Caki2 (cell line): ENCODE measurements at places on chromosomes 6 and 20. TPM values are rescaled to one million over a fixed set of nuclear protein-coding genes. Genes with fewer than 3 reads are reported as not detected.

The KHDRBS2 gene
- not detected in 2 replicates for total RNA-seq

GRCh38 chr20:57260934-57261333 is 5.5 kb downstream of the BMP7 start:
- DNase-seq = no peak

The HLA-DPA1 gene
- not detected in 2 replicates for total RNA-seq

GRCh38 chr20:21516861-21517565 is 3.1 kb upstream of the NKX2-2 start:
- DNase-seq = no peak

DNA sequence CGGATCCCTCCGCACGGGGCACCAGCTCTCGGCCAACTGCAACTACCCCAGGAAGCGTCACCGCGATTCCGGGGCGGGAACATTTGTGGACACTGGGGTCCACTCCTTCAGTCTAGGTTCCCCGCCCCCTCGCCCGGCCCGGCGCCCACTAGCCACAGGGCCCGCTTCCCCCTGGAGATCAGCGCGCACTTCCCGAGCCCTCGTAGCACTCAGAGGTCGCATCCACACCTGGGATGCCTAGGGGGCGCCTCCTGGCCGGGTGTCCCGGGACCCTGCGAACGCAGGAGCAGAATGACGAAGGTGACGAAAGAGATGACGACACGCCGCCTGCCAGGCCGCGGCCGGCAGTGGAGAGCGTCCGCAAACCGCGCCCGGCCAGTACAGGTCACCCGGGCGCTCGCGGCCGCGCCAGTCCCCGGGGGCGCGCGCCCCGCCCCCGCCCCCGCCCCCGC is 309 bp upstream of the AIG1 start:
- peak; percentile 83 for DNase-seq

DNA sequence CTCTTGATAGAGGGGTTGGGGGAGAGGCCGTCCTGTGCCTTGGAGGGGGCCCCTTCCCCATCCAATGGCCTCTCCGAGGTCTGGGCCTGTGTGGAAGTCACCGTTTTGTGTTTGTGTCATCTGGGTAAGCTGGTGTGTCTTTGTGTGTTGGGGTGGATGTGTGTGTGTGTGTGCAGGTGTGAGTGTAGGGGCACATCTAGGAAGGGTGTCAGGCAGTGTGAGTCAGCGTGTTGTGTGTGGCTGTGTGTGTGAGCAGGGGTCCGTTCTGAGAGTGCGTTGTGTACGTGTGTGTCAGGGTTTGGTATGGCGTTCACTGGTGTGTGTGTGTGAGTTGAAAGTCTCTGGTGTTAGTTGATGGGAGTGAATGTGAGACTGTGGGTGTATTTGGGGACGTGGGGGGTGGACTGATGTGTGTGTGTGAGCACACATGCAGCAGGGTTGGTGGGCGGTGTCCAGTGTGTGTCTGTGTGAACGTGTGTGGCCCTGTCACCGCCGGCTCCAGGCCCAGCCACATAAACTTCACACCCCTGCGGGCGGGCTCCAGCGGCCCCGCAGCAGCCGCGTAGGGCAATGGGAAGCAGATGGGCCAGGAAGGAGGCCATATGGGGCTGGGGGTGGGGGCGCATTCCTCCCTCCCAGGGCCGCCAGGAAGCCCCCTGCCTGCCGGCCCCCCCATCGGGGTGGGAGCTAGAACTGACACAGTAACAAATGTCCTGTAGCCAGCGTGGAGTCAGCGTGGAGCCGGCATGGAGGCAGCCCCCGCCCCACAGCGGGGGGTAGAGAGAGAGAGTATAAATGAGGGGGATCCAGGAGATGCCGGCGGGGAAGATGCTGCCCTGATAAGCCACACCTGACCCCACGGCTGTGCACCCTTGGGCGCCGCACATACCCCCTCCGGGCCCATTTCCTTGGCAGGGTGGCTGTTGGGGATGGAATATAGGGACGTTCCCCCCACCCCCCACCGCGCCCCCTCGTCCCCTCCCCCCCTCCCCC is 32.1 kb downstream of the SNAI1 start:
- DNase-seq = no peak

- no peak for DNase-seq
These were observed 13.2 kb downstream of the FILIP1 start for GRCh38 chr6:75480425-75480824.

DNA sequence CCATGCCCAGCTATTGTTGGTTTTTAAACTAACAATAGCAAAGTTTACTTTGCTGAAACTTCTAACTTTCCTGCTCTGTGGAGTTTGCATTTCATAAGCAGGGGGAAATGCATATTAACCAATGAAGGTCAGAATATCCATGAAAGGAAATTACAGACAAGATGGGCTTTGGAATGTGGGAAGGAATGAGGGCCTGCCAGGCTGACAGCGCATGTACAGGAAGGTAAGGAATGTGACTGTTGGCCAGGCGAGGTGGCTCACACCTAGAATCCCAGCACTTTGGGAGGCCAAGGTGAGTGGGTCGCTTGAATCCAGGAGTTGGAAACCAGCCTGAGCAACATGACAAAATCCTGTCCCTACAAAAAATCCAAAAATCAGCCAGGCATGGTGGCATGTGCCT is 49.6 kb downstream of the CDK5RAP1 start:
- DNase-seq = no peak

The SNAP91 gene
- total RNA-seq = not detected in 2 replicates

DNA sequence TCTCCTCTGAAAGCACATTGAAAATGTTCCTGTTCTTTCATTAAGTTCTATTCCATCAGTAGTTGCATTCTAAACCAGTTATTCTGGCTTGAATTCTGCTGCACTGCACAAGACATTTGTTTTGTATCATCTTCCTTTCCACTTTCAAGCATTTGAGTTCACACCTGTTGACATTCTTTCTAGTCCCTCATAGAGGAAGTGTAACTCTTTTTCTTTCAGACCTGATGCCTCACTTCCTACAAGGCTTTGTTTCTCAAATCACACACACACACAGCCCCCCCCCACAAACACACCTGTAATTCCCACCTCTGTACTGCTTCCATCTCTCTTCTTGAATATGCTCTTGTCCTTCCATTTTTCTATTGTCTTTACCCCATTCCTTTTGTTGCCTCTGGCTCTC is 50.9 kb downstream of the CCN2 start:
- DNase-seq = no peak

- DNase-seq = no peak
These were observed 147.7 kb downstream of the SOBP start for GRCh38 chr6:107637316-107638315.

- DNase-seq = no peak
These were observed 194.8 kb downstream of the UNC5CL start for GRCh38 chr6:40844246-40844645.

DNA sequence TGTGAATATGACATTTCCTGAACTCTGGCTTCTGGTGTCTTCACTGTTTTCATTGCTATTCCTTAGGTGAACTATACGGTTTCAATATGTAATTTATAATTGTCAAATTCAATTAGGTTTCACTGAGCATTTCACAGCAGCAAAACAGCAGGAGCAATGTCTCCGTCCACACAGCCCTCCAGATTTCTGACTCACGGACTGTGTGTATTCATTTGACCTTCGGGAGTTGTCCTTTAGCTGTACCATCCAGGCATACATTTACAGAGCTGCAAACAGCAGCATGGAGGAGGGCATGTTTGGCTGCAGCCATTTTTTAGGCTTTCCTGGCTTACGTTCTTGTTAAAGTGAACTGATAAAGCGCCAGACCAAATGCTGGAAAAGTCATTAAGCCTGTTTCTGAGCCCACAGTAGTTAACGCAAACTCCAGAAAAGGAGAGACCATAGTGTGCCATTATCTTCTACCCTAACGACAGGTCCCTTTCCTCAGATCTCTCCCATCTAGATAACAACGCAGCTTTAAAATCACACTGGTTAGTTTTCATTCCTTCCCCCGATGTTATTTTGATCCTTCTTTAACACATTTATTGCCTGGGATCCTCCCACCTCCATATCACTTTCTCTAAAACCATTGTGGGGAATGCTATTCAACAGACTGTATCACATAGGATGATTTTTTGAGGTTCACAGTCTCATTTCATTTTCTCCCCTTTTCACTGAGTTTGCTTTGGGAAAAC is 18.3 kb downstream of the FOXC1 start:
- no peak for DNase-seq

DNA sequence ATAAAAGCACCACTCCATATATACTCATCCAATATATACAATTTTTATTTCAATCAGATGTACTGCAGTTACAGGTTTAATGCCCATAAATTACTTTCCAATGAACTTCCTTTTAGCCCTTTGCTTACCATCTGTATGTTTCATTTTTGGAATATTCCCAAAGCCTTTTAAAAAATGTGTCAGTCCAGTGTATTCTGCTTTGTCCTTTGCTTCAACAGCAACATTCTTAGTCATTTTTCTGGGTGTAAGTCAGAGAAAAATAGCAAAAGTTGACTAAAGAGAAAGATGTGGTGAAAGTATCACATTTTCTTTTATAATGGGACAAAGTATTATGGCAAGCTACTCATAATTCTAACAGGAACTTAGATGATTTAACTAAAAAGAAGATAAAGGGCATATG is 15.2 kb downstream of the DSE start:
- no peak for DNase-seq

The LRRN4 gene
- total RNA-seq = 21.3 and 25.6 TPM in 2 replicates

DNA sequence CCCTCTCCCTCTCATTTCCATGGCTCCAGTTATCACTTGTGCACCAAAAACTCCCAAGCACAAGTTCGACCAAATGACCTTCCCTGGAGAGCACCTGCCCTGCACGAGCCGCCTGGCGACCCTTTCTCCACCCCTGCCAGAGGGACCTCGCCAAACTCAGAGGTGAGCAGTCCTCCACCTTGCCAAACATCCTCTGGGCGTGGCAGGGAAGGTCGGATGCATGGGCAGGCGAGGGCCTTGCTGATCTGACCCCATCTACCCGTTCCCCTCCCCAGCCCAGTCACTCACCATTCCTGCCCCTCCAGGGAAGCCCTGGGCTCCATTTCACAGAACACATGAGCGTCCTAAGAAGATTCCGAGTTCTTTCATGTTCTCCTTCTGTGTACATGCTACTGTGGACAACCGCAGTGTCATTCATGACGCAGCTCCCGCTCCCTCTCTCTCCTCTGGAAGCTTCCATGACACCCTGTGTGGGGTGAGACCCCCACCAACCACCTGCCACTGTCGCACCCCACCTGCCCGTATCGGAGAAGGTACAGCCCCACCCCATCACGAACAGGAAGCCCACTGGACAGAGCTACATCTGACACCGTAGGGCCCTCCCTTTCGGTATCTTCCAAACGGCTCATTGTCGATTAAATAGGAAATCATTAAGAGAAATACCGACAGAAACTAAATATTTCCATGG is 104.3 kb downstream of the DACT2 start:
- DNase-seq = no peak

DNA sequence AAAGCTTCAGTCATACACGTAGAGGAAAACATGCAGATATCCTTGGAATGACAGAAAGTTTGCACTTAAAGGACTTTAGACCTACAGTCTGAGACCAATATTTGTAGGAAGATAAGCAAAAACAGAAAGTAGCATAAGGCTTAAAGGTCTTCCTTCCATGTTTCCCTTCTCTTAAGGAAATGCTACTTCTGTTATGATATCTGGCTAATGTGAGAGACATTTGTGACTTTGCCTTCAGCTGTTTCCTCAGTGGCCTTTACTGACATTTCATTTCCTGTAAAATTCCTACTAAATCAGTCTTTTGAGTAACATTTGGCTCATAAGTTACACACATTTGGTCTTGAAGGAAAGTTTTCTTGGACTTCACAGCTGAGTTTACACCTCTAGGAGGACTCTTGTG is 713.4 kb downstream of the TBC1D32 start:
- DNase-seq = no peak

DNA sequence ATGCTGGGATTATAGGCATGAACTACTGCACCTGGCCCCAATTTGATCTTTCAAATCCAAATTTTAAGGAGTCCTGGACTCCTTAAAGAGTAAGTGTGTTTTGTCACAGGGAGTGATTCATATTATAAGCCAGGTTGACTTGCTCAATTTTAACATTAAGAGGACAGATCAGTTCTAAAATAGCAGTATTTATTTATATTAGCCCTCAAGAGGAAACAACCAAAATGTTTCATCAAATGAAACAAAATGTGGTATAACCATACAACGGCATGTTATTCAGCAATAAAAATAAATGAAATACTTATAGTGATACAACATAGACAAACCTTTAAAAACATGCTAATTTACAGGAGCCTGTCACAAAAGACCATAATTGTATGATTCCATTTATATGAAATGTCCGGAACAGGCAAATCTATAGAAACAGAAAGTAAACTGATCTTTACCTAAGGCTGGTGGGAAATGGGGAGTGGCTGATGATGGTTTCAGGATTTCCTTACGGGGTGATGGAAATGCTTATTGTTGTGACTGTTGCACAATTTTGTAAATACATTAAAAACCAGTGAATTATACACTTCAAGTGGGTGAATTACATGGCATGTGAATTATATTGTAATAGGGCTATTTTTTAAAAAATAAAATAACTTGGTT is 637.4 kb downstream of the MMUT start:
- no peak for DNase-seq

- no peak for DNase-seq
These were observed 61.2 kb upstream of the BHLHE23 start for GRCh38 chr20:63067721-63068560.

DNA sequence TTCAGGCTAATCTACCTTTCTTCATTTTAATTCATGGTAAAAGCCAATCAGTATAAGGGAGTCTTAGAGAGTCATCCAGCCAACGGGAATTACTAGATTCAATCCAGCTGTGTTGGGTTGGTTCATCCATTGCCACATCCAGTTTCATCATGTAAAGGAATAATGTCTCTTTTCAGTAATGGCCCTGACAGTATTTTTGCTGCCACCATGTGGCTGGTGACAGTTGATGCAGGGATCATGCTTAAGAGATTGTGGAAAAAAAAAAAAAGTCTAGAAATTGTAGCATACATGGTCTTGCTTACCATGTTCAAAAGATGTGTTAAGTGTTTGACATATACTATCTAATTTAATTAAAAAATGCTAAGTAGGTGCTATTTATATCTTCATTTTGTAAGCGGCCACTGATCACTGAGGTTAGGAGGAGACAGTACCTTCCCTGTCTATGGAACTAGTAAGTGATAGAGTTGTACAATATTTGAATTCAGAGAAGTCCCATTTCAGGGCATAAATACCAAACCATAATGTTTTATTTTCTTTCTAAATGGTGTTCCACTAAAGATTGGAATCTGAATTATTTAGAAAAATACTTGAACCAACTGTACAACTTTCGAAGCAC is 135.9 kb downstream of the KHDRBS2 start:
- peak; percentile 37 for DNase-seq

The FAM217B gene
- 10.4 and 11.8 TPM in 2 replicates for total RNA-seq

DNA sequence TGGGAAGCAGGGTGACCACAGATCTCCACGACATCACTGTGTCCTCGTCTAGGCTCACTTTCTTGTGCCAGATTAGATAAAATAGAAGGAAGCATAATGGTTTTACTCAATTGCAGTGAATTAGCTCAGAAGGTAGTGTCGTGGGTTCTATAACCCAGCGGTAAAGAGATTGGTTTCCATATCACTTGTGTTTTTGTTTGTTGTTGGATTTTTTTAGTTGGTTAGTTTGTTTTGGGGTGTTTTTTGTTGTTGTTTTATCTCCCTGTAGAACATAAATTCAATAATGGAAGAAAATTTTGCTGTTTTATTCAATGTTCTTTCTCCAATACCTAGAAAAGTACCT is 85.9 kb upstream of the PRSS16 start:
- DNase-seq = no peak

The AAR2 gene
- total RNA-seq = 40.3 and 45.1 TPM in 2 replicates

The GRM4 gene
- total RNA-seq = 1.2 TPM in 1 of 2 replicates, not detected in the other
